ENCODE measurements at places on chromosomes 16 and 17. TPM values are rescaled to one million over a fixed set of nuclear protein-coding genes. Genes with fewer than 3 reads are reported as not detected.

Gene CSH2
- not detected for total RNA-seq

Gene SP6
- 3.6 TPM for total RNA-seq

Gene KIAA0513
- total RNA-seq, result 7.6 TPM

Gene KRTAP9-2
- not detected for total RNA-seq

Gene DLX3
- total RNA-seq, result 0.44 TPM

Gene SEPTIN1
- total RNA-seq, result 2.7 TPM

Gene TMEM94
- total RNA-seq, result 51.1 TPM

Gene TBC1D3H
- total RNA-seq, result not detected

Gene HSD11B2
- total RNA-seq, result 10.2 TPM

Gene FNDC8
- total RNA-seq, result not detected

Gene LLGL2
- 52.4 TPM for total RNA-seq

Gene BRCA1
- total RNA-seq, result 7.4 TPM

Gene ITGB4
- 67.2 TPM for total RNA-seq

Gene ITGA2B
- 0.66 TPM for total RNA-seq

Gene USB1
- total RNA-seq, result 26.4 TPM

Gene ANKS3
- total RNA-seq, result 23.6 TPM

Gene PKMYT1
- total RNA-seq, result 0.73 TPM

Gene KCNAB3
- 0.48 TPM for total RNA-seq

Gene ZNF385C
- total RNA-seq, result 0.48 TPM

Gene C17orf100
- 0.88 TPM for total RNA-seq

Gene ARL17A
- 9.3 TPM for total RNA-seq

Gene ZNF207
- total RNA-seq, result 145 TPM

Gene KCNH6
- total RNA-seq, result not detected

Gene CNGB1
- total RNA-seq, result not detected

Gene NPB
- total RNA-seq, result not detected

Gene KRTAP3-2
- not detected for total RNA-seq

Gene SLC13A2
- 0.66 TPM for total RNA-seq

Gene ACSM3
- 60.2 TPM for total RNA-seq

Gene LHX1
- total RNA-seq, result not detected

Gene PLEKHG4
- total RNA-seq, result 26.2 TPM

Gene TRPV3
- total RNA-seq, result 1.1 TPM

Gene CHRNB1
- 8.5 TPM for total RNA-seq

Gene CCDC154
- 1.2 TPM for total RNA-seq

Gene CAVIN1
- 288 TPM for total RNA-seq

Gene CAMKK1
- total RNA-seq, result 3.0 TPM

Gene BRIP1
- 0.33 TPM for total RNA-seq

Gene GALR2
- not detected for total RNA-seq

Gene PIRT
- total RNA-seq, result under 0.01 TPM

Gene FBXW10
- not detected for total RNA-seq

Gene HSPB9
- 0.48 TPM for total RNA-seq

Gene SCRN2
- 108 TPM for total RNA-seq

Gene TMEM114
- not detected for total RNA-seq

Gene MT4
- total RNA-seq, result not detected

Gene CD2BP2
- total RNA-seq, result 26.2 TPM

Gene UBTF
- total RNA-seq, result 50.1 TPM

Gene MAF
- total RNA-seq, result 37.0 TPM

Gene OR3A3
- total RNA-seq, result not detected

Gene PRR29
- 0.16 TPM for total RNA-seq

Gene CDT1
- total RNA-seq, result 3.3 TPM

Measured in breast epithelium (tissue), 4 donors.